ENCODE measurements at places on chromosomes 6 and 20.

- DNase-seq = no peak
Observed at GRCh38 chr6:163900570-163900969, 486.1 kb downstream of the QKI start.

DNA sequence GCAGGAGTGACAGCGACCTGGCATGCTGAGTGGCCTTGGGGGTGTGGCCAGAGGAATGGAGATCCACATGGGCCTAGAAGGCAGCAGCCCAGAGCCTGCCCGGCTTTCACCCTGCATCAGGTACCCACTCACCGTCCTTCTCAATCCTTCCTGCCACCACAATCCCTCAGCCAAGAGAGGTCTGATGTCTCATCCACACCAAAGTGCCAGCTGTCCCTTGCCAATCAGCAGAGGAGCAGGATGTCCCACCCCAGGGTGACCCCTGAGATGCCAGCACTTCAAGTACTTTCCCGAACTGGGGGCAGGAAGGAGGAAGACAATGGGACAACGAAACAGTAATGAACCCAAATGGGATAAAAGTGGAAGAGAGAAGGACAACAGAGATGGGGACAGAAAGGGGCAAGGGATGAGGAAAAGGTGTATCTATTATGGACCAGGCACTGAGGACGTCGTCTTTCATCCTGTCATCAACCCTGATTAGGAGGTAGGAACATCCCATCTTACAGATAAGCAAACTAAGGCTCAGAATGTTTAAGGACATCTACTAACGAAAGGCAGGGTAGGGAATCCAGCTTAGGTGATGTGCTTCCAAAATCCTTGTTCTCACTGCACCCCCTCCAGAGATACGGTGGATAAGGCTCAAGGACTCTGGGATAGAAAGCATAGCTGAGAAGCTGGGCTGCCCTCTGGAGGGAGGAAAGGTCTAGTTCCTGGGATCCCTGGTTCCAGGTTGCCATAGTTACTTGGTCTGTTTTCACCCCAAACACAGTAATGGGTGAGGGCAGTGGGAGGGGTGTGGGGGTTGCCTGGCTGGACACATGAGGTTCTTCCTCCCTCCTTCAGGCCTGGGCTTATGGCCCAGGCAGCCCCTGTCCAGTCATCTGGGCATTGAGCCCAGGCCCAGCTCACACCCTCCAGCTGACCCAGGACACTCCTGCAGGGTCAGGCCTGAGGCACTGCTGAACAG lies 4.5 kb upstream of the TNXB start:
- no peak for DNase-seq

DNA sequence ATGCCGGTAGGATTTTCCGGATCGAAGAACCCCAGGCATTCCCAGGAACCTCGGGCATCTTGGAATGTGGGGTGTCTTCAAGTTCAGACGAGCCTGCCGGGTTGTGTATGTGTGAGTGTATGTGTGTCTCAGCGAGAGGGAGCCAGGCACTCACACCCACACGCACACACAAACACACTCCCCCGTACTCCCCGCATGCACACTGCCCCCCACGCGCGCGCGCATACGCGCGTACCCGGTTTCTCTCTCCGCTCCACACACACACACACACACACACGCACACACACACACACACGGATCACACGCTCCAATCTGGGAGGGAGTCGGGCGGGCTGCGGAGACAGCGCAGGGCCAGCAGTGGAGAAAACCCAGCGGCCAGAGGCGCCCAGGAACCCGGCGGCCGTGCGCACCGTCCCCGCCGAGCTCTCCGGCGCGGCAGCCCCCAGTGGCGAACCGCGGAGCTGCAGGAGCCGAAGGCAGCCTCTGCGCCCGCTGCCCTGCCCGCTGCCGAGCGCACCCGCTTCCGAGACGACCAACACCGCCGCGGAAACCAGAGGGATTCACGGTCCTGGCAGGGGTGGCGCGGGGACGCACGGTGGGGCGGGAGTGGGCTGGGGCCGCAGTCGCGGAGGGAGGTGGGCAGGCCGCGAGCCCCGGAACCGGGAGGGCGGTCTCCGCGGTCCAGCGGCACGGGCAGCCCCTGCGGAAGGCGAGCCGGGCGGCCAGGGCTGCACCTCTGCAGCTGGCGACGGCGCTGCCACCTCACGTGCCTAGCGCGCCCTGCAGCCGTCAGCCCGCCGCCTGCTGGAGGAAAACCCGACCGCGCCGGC lies at the start of gene LRFN2:
Gene LRFN2, minus strand, starts transcription at position 125 of the 830 bp plus-strand sequence.
- peak; percentile 71 for DNase-seq

GRCh38 chr20:1434571-1435336 lies 31.9 kb downstream of the NSFL1C start:
- DNase-seq = no peak

- no peak for DNase-seq
Observed at GRCh38 chr6:28209753-28210535, 15.1 kb upstream of the ZSCAN9 start.

DNA sequence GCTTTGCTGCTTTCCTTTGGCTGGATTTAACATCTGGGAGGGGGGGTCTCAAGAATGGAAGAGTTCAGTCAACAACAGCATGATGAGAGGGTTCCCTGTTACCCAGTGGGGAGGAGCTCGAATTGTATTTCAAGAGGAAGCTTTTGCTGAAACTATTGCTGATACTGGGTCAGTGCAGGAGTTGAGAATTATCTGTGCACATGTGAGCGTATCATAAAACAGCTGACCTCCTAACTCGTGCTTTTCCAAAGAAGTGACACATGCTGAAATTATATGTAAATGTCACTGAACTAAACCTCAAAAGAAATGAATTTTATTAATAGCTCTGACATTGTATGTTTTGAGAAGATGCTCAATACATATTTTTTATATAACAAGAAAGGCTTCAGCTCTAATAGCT lies 96.3 kb downstream of the PHF3 start:
- DNase-seq = no peak

GRCh38 chr20:9460518-9460917 lies 53.9 kb upstream of the LAMP5 start:
- DNase-seq = no peak

GRCh38 chr6:156182356-156182755 lies 594.8 kb upstream of the ARID1B start:
- no peak for DNase-seq

GRCh38 chr20:60063739-60064380 lies 105.6 kb downstream of the CDH26 start:
- no peak for DNase-seq

GRCh38 chr20:13222319-13222716 lies 1.2 kb downstream of the ISM1 start:
- no peak for DNase-seq

DNA sequence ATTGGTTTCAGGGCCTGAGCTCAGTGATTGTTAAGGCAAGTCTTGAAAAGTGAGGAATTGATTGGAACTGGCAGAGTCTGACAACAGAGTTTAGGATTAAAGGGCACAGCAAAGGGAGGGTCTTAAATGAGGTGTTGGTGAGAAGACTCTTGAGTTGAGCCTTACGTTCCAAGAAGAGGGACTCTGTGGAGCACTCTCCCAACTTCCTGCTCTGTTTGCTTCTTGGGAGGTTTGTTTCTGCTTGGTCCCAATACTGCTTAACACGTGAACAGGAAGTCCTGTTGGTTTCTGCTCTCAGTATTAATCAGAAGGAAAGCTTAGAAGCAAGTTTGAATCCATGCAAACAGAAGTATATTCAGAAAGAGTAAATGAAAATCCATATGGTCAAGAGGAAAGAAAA lies 15.6 kb upstream of the SYNDIG1 start:
- DNase-seq = no peak

DNA sequence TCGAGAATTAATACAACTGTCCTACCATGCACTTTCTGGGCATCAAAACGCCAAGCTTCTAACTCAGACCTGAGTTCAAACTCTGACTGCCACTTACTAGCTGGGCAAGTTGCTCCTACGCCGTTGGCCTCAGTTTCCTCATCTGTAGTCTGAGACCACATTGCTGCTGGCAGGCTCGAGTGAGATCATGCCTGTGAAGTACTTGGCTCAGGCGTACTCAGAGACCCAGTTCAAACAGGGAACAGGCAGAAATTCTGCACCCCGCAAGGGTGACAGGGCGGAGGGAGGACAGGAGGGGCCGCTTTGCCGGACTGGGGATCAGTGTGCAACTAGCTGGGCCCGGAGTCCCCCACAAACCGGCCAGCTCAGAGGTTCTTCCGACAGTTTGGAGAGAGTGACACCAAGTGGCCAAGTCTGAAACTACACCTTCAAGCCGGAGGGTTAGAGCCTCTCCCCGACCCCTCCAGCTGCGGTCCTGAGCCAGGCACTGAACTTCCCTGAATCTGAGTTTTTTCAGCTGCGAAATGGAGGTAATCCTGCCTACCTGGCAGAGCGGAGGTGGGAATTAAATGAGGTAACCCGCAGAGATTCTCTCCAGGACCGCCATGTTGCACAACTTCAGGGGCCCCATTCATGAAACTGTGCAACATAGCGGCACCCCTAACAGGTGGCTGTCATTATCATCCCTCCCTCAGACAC lies 46.0 kb upstream of the PTPN1 start:
- DNase-seq = peak; percentile 52

GRCh38 chr20:37856932-37857660 lies 45.8 kb upstream of the VSTM2L start:
- no peak for DNase-seq

All from GM12891 (cell line).